ENCODE measurements at places on chromosomes 6 and 20.

GRCh38 chr20:17381724-17382123 is 149.5 kb downstream of the BFSP1 start:
- no peak for DNase-seq

DNA sequence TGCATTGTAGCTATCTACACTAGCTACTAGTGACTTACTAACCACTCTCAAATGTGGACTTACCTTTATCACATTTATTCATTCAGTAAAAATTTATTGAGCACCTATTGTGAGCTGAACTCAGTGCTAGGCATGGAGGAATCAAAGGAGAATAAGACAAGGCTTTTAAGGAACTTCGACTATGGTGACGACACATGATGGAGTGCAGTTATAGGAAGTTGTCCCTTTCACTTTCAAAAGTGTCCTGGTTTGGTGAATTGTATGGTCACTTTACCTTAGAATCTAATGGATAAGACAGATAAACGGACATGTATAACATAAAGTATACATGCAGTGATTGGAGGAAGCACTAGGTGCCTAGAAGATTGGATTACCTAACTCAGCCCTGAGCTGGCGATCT is 4.3 kb downstream of the AKAP7 start:
- no peak for DNase-seq

DNA sequence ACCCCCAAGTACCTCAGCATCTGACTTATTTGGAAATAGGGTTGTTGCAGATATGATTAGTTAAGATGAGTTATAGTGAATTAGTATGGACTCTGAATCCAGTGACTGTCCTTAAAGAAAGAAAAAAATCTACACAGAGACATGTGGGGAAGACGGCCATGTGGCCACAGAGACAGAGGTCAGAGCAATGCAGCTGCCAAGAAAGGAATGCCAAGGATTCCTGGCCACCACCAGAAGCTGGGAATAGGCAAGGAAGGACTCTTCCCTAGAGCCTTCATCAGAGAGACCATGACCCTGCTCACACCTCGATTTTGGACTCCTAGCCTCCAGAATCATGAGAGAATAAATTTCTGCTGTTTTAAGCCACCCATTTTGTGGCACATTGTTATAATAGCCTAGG is 81.8 kb downstream of the FYN start:
- no peak for DNase-seq

- DNase-seq, result no peak
Measured at GRCh38 chr6:33492093-33492492, 37.7 kb downstream of the ZBTB9 start.

DNA sequence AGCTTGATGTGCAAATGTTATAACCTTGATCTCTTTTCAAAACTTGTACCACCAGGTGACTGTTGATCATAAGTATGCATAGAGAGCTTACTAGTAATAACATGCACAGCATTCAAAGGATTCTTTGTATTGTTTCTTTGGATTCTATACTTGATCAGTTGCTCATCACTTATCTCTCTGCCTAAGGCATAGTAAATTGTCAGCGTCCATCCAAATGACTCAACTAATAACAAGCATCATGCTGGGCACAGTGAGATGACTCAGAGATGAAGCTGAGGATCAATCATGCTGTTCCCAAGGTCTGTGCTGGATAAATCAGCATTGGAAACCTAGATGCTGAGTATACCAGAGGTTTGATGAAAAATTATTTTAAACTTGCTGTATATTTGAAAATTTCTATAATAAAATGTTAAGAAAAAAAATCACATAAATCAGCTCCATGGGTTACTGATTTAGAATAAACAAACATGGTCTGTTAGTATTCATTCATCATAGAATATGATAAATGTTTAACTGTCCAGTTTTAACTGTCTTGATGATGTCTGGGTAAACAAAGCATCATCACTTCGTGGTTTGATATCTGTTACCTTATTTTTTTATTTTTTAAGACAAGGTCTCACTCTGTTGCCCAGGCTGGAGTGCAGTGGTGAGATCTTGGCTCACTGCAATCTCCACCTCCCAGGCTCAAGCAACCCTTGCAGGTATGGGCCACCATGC is 45.6 kb upstream of the SGK1 start:
- no peak for DNase-seq

- DNase-seq, result no peak
Measured at GRCh38 chr6:92428448-92428847, 990.9 kb downstream of the EPHA7 start.

DNA sequence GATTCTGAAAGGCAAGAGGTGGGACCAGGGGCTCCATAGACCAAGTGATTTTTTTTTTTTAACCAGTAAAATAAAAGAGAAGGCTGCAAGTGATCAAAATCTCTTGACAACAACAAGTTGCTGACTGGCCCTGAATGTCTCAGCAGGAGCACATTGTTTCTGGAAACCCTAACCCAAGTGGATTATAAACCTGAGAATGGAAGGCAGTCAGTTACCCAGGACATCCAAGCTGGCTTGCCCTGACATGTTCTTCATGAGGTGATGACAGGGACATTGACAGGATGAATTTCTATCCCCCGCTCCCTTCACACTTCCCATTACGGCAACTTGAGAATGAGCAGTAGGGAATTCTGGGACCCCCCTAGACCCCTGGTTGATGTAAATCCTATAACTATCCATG is 49.6 kb upstream of the RIPOR2 start:
- no peak for DNase-seq

Data from GF-D8 (cell line).